ENCODE measurements at places on chromosomes 3 and 15.

DNA sequence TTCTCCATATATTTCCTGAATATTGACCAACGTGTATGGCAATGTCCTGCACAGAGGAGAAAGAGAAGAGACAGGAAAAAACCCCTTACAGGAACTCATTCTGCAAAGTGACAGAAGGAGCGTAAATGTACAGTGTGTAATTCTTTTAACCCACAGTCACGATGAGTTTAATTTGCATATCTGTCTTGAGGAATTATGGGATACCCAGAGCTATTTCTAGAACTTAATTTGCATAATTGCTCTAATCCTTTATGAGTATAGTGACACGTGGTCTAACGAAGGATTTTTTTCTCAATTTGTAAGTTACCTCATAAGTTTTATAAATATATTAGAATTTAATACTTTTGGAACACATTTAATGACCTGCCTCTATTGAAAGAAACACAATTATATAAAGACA lies 9.8 kb downstream of the GPR27 start:
- DNase-seq, result no peak

DNA sequence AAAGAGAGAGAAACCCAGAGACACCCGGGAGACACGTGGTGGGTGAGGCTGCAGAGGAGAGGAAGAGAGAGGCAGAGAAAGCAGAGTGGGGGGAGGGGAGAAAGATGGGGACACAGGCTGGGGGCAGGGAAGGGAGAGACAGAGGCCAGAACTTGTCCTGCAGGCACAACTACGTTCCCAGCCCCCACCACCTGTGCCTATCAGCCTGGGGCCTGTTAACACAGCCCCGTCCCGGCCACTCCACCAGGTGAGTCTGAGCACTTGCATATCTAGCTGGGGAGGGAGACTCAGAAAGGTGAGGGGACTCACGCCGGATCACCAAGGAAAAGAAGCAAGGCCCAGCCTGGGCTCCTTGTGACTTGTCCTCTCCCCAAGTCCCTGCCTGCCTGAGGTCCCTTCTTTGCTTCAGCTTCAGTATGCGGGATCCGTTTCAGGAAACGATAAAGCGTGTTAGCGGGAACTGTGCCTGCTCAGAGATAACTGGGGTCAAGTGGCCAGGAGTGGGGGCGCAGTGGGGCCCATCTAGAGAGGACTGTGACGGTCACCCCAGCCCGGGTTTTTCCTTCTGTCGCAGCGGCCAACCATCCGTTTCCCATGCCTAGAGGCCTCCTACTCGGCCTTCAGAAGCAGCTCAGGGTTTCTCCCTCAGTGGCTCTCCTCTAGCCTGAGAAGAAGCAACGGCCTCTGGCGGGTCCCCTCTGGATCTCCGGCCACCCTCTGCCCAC lies 10.3 kb downstream of the LINGO1 start:
- DNase-seq, result no peak

- DNase-seq, result no peak
These were observed 985.4 kb downstream of the PLOD2 start for GRCh38 chr3:145175626-145176025.

DNA sequence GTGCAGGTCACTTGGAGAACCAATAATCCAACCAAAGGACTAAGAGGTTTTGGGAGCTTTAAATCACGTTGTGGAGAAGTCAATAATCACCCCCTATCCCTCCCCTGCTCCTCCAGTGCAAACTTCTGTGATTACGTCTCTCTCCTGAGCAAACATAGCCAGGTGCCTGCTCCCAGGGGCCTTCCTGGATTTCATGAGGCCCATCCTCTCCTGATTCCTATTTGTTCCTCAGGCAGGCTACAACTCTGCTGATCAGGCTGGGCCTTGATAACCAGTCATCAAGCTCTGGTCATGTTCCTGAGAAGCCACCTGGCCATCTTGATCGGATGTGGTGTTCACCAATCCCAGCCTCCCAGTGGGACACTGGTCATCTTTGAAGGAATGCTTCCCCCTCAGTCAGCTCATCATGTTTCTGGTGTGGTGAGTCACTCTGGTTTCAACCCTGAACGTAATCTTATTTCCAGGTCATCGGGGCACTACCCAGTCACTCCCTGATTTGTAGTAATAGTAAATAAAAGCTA lies 2.9 kb upstream of the ZNF710 start:
- no peak for DNase-seq

DNA sequence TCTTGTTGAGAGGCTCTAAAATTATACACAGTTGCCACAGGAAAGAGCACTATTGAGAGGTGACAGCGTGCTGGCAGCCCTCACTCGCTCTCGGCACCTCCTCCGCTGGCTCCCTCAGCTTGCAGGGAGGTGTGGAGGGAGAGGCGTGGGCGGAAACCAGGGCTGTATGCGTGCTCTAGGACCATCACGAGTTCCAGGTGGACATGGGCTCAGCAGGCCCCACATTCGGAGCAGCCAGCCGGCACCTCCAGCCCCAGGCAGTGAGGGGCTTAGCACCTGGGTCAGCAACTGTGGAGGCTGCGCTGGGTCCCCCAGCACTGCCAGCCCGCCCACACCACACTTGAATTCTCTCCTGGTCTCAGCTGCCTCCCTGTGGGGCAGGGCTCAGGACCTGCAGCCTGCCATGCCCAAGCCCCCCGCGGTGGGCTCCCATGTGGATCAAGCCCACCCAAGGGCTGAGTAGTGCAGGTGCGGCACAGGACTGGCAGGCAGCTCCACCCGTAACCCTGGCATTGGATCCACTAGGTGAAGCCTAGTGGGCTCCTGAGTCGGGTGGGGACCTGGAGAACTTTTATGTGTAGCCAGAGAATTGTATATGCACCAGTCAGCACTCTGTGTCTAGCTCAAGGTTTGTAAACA lies 460.6 kb upstream of the ALCAM start:
- DNase-seq, result no peak

- DNase-seq, result peak; percentile 40
These were observed 174.7 kb downstream of the IGF1R start for GRCh38 chr15:98823012-98823458.

- no peak for DNase-seq
These were observed 22.7 kb downstream of the ABHD6 start for GRCh38 chr3:58260261-58260731.

- DNase-seq, result no peak
These were observed 428.3 kb downstream of the CNTN4 start for GRCh38 chr3:2526926-2527325.

DNA sequence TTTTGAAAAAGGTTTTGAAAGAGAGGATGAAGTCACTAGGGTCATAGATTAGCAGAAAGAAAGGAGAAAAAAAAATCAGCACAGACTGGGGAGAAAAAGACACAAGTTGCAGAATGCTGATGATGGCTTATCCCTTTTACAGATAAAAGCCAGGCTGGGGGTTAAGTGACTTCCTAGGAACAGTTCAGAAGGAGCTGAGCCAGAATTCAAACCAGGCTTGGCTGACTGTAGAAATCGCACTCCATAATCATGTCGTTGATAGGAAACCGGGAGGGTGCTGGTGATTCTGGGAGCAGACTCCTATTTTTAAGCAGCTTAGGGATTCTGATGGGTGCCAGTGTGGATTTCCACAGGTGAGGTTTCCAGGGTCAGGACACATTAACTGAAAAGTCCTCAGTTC lies 159.5 kb upstream of the BHLHE40 start:
- no peak for DNase-seq

DNA sequence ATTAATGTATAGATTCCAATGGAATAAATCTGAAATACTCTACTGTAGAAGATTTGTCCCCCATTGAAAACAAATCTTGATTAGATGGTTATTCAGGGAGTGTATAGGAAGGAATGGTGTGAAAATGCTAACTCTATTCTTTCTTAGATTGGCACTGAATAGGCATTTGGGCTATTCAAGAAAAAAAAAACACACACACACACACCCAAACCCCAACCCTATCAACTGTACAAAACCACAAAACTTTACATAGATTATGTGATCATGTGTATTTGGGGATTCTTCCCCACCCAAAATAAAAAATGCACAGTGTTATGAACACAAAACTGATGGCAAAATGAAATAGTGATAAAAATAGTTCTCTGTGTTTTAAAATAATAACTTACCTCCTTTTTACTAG lies 61.8 kb downstream of the TIGIT start:
- no peak for DNase-seq

DNA sequence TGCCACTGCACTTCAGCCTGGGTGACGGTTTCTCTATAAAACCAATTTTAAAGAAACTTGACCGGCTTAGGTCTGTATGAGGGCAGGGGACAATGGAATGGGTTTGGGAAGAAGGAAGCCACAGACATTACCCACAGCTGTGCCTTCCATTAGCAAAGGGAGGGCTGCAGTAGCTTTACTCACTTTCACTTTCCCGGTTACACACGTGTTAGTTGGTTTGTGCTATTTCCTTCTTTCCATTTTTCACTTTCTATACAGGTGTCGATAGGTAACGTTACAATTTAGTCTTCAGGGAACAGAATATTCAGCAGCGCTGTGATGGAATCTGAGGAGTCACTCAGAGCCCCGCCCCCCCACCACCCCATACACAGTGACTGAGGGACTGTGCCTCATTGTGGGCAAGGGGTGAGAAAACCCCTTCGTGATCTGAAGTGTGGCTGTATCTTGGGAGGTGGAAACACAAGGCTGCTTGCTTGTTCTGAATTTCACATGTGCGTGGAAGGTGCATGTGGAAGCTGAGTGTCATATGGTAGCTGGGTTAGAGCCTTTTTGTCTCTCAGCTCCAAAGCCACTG lies 44.8 kb upstream of the RPL32 start:
- DNase-seq, result no peak

DNA sequence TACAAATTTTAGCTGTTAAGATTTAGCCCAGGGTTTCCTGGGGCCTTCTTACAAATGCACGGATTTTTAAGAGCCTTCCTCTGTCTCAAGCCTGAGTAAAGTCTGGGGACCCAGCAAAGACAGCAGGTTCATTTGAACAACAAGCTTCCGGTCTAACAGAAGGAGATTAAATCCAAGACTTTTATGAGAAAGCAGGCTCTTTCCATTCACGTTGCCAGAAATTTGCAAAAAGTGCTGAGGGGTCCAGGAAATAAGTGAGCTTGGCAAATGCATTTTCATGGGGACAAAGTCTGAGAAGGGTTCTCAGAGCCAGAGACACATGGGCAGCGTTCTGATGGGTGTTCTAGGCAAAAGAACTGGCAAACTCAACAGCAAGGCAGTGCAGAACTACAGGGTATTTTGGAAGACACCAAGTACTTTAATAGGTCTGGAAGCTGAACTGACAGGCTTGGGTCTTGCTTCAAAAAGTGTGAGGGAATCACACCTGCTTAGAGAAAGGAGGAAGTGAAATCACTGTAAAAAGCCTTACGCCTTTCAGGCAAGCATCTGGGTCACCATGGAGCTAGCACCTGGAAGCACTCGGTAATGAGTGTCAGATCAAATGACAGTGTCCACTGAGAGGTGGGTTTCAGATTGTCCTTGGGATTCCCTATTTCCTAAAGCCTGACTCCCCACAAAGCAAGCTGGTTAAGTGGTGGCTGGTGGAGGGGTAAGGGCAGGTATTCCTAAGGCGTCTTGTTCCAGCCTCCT lies 115.8 kb upstream of the ARHGEF3 start:
- no peak for DNase-seq

DNA sequence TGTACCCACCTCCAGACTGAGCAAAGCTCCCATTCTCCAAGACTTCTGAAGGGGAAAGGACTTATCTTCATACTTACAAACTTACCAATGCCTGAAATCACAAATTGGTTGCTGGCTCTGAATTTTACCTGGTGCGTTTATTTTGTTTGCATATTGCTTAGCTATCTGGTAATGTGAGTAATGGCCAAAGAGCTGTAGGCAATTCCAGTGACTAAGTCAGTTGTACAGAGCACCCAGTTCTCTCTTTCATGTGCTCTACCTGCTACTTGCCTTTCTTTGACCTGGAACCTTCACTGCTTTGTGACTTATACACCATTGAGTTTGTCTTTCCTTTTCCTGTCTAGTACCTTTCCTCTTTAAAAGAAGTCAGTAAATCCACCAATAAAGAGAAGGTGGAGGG lies 755.9 kb upstream of the LMCD1 start:
- no peak for DNase-seq

DNA sequence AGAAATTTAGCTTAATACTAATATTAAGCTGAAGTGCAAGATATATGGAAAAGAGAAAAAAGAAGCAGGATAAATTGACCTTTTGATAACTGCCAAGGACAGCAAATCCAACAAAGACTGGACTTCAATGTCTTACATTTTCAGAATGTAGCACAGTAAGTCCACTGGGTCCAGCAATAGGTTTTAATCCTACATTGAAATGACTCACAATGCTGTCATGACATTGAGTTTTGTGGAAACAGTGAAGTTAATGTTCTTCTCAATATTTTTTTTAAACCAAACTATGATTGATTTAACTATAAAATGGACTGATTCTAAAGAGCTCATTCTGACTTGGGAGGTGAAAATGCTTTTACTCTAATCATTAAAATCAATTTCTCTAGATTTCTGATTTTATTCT lies 166.6 kb upstream of the ZNF717 start:
- DNase-seq, result no peak

DNA sequence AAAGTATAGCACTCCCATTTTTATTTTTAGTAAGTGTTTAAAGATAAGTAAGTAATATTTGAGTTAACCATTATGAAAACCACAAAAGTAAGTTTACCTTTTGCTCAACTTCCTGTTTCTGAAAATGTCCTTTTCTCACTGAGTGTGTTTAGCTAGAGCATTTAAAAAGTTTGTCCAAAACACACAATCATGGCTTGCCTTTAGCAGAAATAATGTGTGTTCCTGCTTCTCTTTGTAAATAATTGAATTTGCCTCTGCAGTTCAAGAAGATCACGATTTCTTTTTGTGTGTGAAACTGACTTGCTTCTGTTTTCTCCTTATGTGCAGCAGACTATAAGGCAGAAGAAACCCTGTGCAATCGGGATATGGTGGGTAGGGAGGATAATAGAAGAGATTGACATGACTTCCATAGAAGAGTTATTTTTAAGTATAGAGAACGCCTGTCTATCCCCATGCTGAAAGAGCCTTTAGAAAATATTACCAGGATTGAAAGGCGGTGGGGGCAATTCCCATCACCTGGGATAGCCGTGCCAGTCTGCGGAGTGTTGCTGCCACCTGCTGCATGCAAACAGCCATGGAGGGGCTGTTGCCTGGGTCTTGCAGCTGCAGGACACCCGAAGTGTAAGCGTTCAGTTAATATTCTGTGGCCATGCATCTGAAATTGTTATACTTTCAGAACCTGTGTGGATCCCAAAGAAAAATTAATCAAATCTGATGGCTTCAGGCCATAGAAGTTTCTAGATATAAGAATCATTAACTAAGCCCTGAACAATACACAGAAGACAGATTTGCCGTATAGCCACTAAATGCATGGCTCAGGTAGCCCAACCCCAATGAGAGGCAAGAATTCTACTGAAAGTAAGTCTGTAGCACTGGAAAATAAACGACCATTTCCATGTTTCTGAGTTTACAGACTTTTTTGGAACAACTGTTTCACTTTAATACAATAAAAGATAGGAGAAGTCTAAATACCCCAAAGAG lies 2.4 kb upstream of the CD96 start:
- peak; percentile 14 for DNase-seq

- no peak for DNase-seq
These were observed 5.2 kb upstream of the TMCO5A start for GRCh38 chr15:37929238-37929637.

DNA sequence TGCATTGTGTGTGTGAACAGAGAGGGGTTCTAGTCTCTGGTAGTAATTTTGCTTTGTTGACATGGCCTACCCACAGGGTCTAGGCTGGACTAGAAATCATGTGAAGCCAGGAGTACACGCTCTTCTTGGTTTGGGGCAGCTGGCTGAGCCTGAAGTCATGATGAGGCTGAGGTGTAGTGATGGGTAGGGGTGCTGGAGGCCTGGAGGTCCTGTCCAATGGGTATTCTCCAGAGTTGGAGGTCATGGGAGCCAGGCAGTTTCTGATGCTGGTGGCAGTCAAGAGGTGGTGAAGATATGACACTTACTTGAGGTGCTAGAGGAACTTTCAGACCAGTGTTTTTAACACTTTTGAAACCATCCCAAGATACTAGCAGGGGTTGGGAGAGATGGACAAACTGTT lies 18.5 kb upstream of the EPHB1 start:
- DNase-seq, result no peak
